ENCODE measurements at places on chromosomes 7 and 10.

DNA sequence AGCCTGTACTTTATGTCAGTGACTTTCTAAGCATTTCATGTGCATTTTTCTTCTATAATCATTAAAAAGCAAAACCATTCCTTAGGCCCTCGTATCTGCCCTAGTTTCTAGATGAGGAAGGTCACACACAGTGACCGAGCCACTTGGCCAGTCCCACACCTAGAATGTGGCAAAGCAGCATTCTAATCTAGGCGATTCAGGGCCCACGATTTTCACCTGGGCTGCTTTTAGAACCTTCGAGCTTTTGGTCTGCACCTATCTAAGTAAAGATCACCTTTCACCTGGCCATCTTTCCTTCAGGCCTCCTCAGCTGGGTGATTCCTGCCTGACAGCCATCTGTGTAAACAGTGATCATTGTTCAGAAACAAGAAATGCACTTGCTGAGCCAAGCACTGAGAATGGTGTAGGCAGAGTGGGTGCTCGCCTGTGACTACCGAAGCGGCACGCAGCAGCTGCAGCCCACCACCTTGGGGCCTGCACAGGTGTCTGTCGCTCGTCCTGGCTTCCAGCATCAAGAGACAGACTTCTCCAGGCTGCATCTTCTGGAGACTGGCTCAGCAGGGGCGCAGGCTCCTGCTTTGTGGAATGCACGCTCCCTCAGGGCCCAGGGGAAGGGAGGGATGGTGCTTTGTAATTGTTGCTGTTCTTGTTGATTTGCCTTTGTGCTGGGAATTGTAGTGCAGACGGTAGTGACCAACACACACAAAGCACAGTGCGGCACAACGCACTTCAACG is 149.0 kb upstream of the INSYN2A start:
- no peak for ATAC-seq

- no peak for ATAC-seq
Observed at GRCh38 chr7:91568138-91568537, 303.9 kb downstream of the FZD1 start.

GRCh38 chr10:132163278-132163765 is 23.4 kb upstream of the DPYSL4 start:
- peak; percentile 69 for ATAC-seq

GRCh38 chr7:25151773-25152172 is 26.7 kb upstream of the CYCS start:
- ATAC-seq, result no peak

- ATAC-seq, result no peak
Observed at GRCh38 chr7:13420726-13421125, 568.7 kb downstream of the ETV1 start.

Measured in motor neuron (in vitro differentiated cells).